CD14-positive monocyte (primary cell): ENCODE measurements at places on chromosomes 6 and 20.

DNA sequence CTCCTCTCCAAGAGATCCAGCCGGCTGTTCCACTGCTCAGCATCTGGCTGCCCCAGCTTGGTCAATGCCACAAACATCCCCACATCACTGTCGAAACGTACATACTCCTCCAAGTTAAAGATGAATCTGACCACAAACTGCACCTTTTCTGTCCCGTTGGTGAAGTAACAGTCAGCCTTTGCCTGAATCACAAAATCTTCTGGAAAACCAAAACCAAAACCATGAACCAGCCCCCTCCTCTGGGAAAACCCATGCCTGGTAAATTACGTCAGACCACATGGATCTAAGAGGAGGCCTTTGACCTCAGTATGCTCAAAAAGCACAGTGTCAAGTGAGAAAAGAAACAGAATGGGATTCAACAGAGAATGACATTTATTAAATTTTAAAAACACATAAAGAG is 1.7 kb downstream of the HLA-DOB start:
- DNase-seq, result no peak

GRCh38 chr20:11847827-11848226 is 69.9 kb upstream of the BTBD3 start:
- DNase-seq, result no peak

DNA sequence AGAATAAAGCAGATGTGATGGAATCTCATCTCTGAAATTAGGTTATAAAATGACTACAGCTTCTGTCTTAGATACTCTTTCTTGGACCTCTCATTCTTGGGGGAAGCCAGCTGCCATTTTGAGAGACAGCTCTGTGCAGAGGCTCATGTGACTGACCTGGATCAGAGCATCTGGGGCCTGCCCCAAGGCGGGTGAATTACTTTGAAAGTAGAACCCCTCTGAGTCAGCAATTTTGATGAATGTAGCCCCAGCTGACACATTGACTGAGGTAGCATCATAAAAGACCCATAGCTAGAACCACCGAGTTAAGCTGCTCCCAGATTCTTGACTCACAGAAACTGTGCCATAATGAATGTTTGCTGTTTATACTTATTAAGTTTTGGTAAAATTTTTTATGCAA is 124.5 kb downstream of the THEMIS start:
- DNase-seq, result no peak

GRCh38 chr6:157798851-157799250 is 24.2 kb upstream of the SNX9 start:
- no peak for DNase-seq

GRCh38 chr6:139751179-139751578 is 376.7 kb upstream of the CITED2 start:
- DNase-seq, result no peak

DNA sequence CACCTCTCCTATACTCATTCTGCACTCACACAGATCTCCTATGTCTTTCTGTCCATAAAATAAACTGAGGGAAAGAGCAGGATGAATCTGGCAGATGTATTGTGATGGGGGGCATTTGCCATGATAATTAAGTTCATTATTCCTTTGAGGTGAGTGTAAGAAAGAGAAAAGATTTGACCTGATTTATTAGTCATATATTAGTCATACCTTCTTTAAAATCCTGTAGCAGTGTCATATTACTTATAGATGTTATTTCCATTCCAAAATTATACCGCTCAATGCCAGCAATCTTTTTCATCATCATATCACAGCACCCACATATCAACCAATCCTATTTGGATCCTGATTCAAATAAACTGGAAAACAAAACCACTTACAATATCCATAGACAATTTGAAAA is 733.3 kb upstream of the SLC35B3 start:
- no peak for DNase-seq

DNA sequence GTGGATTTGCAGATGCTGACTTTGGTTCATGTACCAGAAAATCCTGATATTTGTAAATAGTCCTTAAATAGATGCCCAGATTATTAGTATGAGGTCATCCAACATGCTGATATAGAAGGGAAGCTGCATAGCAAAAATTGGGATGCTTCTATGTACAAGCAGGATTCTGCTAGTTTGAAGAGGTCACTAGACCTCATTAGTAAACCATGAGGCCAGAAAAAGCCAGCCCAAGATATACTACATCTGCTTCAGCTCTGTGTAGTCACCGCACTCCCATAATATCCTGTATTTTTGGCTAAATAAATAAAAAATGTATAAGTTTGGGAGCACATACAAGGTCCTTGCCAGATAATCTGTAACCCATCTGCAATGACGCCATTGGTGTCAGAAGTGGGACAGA is 13.0 kb downstream of the PTPRT start:
- DNase-seq, result no peak

- no peak for DNase-seq
Observed at GRCh38 chr6:125406741-125407140, 105.0 kb upstream of the HDDC2 start.

DNA sequence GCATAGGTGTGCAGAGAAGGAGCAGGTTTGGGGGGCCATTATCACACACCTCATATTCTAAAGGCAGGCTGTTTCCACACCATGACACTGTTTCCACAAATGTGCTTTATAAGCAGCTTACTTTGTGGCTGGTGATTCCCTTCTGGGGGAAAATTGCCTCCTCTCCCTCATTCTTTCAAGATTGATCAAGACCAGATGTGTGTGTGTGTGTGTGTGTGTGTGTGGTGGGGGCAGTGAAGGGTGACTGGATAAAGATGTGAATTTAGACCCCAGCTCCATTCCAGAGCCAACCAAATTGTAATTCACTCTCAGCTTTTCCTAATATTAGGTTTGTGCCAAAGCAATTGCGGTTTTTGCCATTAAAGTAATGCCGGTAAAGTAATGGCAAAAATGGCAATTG is 45.6 kb downstream of the EDN3 start:
- no peak for DNase-seq

DNA sequence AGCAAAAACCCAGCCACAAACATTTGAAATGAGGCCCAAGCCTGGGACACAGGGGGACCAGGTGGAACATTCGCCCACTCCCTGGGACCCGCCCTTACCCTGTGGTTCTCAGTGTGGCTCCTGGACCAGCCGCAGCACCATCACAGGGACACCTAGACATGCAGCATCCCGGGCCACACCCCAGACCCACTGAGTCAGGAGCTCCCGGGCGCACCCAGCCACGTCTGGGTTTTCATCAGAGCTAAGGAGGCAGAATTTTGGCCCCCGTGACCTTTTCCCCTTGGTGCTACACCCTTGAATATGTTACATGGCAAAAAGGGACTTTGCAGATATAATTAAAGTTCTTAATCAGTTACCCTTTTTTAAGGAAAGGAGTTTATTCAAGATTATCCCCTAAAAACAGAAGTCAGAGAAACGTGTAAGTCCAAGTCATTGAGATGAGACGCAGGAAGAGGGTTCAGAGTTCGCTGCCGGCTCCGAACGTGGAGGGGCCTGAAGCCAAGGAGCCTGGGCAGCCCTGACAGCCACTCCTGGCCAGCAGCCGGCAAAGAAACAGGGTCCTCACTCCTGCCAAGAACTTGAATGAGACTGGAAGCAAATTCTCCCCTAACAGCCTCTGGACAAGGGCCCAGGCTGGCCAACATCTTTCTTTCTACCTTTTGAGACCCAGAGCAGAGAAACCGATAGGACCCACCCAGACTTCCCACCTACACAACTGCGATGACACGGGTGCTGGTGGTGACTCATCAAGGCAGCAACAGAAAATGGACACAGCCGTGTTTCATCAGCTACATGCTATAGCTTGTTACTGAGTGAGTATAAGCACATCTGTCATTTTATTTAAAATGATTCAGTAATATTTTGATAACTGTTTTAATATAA is 25.3 kb downstream of the BFSP1 start:
- no peak for DNase-seq
